ENCODE measurements at places on chromosomes 11 and 22.
A peak's percentile ranks its signal among the peaks of the same experiment; 100 is the strongest.

DNA sequence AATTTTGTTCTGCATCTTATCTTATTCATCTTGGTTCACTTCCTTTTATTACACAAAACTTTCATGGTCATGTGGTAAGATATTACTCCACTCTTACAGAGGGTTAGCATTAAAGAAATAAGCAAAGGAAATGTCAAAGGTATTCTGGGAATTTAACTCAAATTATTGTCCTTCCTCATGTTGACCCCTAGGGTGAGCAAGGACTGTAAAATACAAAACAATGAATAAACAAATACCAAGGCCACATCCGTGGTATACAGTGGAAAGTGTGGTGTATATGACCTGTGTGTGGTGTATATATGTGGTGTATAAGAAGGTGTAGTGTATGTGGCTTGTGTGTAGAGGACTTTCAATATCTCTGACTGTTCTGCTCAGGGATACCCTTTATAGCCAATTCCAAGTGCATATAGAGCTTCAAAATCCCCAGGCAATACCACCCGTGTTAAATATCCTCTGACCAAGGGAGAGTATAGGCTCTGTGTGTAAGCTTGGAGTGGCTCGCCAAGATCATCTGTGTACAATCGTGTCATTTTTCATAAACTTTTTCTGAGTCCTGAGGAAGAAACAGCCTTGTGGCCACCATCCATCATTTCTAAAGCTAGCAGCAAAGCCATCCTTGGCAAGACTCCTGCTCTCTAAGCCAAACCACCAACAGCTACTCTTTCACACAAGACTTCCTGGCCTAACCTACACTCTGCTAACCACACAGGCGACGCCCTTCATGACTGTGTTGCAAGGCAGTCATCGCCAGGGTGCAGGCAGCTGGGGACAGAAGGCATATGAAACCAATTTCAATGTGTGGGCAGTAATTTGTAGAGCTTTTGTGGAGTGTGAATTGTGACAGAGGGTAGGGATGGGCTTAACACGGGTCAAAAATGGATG is 548.0 kb downstream of the ETS1 start:
- DNase-seq, result peak; percentile 49

GRCh38 chr11:85626496-85626895 is 648 bp downstream of the DLG2 start:
- DNase-seq, result no peak

- no peak for DNase-seq
Measured at GRCh38 chr11:13917904-13918303, 44.6 kb upstream of the SPON1 start.

GRCh38 chr22:33076343-33076742 is 18.2 kb upstream of the SYN3 start:
- no peak for DNase-seq

GRCh38 chr22:25701056-25701780 is 40.8 kb upstream of the MYO18B start:
- no peak for DNase-seq

- no peak for DNase-seq
Measured at GRCh38 chr22:33166206-33166605, 108.0 kb upstream of the SYN3 start.

DNA sequence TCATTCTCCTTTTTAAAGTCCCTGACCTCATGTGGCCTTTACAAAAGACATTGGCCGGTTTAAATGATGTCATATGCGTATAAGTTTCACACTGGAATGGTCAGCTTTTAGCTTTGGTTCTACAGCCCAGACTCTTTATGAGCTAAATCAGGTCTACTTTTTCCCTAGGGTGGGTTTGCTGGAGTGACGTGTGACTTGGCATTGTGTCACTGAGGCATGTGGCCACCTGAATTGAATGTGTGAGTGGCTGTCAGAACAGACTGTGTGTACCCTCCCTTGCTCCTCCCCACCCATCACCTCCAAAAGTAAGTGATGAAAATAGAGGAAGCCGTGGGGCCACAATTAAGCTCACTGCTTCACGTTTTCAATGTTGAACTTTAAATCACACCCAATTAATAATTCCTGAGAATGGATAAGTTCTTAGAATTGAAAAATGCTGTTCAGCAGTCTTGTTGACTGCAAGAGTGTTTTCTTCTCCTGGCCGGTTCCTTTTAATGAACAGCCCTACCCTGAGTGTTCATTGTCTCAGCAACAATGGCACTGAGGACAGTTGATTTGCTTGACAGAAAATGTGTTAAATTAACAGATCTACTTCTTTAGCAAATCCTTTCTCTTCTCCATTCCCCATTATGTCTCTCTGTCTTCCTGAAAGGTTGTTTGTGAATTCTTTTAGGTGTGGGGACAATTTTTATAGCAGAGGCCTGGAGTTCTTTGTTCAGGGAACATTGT is 11.3 kb downstream of the CECR2 start:
- DNase-seq, result no peak

- DNase-seq, result no peak
Measured at GRCh38 chr11:2314525-2315394, 12.9 kb downstream of the TSPAN32 start.

DNA sequence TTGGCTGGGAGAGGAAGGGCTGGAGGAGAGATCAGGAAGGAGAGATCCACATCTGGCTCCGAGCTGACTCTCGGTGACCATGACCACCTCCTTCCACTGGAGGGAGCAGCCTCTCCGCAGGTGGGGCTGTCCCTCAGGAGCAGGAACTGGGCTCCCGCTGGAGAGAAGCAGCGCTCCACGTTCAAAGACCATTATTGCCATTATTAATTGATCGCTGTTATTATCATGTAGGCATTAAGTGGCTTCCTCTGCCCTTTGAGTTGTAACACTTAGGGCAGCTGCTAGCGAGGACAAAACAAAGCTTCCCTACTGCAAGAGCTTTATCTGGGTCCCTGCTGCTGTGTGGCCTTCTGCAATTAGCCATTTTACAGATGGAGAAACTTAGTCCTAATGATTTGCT is 251.9 kb downstream of the ST3GAL4 start:
- DNase-seq, result peak; percentile 30

- peak; percentile 57 for DNase-seq
Measured at GRCh38 chr11:34348919-34349318, 8.9 kb downstream of the ABTB2 start.

GRCh38 chr11:134476435-134477021 is 64.5 kb upstream of the B3GAT1 start:
- DNase-seq, result no peak

GRCh38 chr11:84788220-84788619 is 838.9 kb downstream of the DLG2 start:
- DNase-seq, result no peak

DNA sequence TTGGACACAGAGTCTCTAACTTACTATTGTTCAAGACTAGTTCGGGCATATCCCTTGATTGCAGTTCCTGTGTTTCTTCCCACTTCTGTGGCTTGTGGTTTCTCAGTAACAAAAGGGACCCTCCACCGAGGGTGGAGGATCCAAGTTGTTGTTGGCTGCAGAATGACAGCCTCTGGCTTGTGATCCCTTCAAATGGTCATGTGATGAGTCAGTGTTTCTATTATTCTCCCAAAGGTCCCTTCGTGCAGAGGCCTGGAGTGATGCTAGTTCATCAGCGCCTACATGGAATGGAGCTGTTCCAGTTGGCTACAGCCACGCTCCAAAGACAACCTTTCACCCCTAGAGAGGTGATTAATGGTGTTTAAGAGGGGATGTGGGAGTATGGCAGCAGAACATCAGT is 2.6 kb upstream of the VWCE start:
- no peak for DNase-seq

- no peak for DNase-seq
Measured at GRCh38 chr11:95067841-95068219, 1.1 kb downstream of the SRSF8 start.

DNA sequence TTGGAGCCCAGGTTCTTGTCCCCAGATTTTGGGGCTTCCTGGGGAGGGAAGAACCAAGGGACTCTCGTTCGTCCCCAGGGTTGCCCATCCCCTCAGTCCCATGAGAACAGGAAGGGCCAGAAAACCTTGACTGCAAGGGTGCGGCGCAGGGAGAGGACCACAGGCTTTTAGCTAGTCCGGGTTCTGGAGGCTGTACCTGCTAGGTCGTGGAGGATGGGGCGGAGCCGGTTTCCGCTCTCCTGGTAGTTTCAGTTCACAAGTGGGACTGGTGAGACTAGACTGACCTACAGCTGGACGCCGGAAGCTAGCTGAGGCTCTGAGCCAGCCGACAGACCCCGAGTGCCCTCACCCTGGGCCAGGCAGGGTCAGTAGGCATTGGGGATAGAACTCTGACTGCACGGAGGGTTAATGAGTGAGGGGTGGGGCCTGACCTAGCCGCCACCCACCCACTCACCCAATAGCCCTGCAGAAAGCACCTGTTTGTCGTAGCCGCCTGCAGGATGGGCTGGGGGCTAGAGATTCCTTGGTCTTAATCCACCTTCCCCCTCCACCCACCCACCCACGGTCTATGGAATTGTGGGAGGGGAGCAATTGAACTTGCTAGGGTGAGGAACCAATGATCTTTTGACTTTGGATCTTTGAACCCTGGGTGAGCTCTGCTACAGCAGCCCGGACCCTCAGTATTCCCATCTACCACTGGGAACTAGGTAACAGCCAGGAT is 1.5 kb downstream of the MAFF start:
- peak; percentile 63 for DNase-seq

GRCh38 chr11:132855516-132855915 is 676.8 kb downstream of the OPCML start:
- DNase-seq, result no peak

- DNase-seq, result no peak
Measured at GRCh38 chr11:1805525-1805924, 29.3 kb upstream of the SYT8 start.

- DNase-seq, result no peak
Measured at GRCh38 chr11:85771568-85771967, 39.4 kb downstream of the SYTL2 start.

DNA sequence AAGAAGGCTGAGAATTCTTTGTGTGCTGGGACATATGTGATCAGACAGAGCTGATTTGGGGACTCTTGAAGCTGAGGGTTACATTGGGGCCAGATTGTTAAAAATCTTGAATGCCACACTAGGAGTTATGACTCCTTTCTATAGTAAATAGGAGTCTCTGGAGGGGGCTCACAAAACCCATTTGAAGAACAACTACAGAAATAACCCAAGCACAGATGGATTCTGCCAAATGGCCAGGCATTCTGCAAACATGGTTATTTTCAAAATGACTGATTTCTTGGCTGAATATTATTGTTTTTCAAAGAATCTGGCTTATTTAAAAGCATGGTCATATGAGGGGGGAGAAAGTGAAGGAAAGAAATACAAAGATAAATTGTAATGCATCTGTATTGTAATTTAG is 625.5 kb upstream of the TENM4 start:
- DNase-seq, result no peak

GRCh38 chr22:22692707-22693530 is 48.5 kb downstream of the GGTLC2 start:
- DNase-seq, result peak; percentile 20

DNA sequence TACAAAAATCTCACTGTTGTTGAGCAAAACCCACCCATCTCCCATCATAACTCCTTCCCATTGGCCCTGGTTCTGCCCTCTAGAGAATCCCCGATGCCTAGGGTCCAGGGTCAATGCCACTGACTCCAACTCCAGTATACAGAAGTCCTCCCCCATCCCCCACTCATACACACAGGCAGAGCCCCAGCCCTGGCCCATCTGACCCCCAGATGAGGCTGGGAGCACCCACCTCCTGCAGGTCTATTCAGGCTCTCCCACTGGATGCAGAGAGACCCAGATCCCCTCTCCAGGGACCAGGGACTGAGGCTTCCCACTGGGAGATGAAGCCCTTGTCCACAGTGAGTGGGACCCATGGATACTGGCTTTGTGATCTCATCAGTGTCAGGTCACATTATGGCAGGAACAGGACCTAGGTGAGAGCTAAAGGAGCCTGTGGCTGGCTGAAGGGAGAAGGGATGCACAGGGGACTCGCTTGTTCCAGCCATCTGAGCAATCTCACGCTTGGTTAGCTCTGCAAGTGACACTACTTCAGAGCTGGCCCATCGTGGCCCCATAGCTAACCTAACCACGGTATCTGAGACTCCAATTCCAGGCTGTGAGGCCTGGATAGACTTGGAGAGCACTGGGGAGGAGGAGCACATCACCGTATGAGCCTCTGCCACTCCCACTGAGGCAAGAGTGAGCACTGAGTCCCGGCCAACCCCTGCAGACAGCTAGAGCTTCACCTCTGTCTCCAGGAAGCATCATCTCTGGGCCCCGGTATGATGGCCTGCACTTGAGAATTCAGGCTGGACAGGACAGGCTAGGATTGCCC is 35.7 kb downstream of the TRIM29 start:
- DNase-seq, result no peak

DNA sequence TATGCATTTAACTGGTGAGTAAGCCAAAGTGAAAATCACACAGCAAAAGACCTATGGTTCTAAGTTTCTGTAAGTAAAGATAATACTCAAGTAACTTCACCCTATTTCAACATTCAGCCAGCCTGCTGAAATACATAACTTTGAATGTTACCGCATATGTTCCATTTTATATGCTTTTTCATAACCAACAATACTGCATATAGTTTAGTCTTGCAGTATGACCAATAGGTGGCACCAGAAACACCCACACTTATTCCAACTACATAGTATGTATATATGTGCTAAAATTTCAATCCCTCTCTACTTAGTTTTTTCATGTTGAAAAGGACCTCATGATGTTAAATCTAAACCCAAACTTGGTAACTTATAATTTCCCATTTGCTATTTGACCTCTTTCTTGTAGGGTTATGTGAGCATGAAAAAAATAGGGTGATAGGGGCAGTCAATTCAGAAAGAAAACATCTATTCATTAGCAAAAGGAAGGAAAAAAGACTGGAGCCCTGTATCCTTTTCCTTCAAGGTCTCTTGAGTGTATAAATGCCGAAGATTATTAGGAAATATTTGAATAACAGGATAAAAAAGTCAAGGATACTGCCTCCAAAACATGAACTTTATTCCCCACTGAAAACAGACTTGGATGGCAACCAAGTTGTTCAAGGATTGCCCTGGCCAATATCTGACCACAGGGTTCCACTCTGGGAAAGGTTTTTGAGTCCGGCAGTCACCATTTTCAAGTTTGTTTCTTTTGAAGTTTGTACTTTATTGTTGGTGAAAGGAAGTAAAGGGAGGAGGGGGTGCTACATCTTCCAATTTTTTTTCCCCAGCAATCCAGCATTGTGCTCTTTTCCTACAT is 23.8 kb upstream of the FZD4 start:
- peak; percentile 36 for DNase-seq

DNA sequence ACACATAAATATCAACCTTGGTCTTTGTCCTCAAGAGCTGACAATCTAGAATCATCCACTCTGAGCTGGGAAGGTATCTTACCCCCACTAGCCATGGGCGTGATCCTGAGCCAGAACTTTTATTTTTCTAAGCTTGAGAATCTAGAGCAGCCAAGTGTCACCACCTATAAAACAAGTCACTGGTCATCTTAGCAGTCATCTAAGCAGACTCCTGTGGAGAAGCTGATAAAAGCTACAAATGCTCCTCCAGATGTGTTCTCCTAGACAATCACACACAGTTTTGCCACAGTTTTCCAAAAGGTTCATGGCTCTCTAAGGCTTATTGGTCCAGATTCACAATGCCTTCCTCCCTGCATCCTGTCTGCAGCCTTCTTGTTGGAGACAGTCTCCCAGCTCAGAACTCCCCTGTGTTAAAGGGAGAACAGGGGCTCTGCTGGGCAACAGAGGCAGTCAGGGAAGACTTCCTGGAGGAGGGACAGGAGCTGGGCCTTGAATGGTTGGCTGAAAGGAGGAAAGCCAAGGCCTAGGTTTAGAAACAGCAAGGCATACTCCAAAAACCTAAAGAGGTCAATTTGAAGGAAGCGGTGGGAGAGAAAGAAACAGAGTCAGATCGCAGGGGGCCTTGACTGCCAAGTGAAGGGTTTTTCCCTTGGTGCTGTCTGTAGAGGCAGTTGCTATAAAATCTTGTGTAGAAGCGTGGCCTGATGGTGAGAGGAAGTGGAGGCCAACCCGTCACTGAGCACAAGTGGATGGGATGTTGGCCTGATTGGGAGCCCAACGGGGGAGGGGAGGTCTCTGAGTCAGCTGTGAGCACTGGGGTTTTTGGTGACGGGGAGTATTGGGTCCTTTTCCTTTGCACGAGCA is 42.0 kb downstream of the ALX4 start:
- no peak for DNase-seq

Data from NCI-H526 (cell line).